ENCODE measurements at places on chromosomes 2 and 18.

DNA sequence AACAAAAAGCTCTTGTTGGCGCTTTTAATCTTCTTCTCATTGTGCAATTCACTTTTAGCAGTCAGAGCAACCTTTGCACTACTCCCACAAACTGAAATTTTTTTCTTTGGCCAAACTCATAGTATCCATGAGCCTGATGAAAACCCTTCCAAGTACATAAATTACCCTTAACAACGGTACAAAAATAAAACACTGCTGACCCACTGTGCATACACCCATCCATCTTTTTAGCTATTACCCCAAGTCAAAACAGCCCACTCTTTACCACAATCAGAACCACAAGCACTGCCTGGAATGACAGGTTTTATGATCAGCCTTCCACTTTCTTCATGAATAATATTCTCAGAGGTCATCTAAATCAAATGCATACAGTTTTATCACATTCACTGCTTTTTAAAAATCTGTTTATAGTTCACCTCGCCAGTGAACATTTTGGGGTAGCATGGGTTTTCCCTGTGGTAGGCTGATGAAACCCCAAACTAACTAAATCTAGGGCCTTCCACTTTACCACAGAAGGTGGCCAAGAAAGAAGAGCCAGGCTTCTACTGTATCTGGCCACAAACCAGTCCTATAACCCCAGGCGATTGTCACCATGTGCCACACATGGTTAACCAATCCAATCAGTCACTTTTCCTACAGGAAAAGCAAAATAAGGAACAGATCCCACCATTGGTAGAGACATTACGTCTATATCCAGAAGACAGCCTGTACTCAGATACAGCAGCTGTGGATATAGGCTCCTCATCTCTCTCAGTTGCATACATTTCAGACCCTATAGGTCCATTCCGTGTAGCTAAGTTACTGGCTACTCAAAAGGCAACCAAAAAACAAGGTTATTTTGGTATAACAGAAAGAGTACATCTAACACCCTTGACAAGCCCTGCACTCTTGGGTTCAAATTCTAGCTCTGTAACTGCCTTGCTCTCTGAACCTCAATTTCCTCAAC is 171.3 kb downstream of the THADA start:
- no peak for DNase-seq

- DNase-seq, result no peak
Measured at GRCh38 chr18:64929036-64929435, 780.1 kb upstream of the LINC00305 start.

GRCh38 chr18:61448316-61448715 is 115.1 kb downstream of the CDH20 start:
- no peak for DNase-seq

DNA sequence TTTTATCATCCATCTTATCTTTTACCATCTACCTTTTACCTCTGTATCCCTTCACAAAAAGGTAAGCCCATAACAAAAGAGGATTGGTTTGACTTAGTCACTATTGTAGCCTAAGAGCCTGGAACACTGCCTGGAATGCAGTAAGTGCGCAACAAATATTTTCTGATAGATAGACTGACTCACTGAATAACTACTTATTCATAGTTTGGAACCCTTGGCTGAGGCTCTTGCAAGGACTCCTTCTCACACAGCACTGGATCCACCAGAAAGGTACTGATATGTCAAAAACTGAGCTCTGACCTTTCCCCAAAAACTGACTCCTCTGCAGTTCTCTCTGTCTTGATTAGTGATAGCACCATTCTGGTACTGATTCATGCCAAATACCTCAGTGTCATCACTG is 426.7 kb downstream of the SETBP1 start:
- no peak for DNase-seq

DNA sequence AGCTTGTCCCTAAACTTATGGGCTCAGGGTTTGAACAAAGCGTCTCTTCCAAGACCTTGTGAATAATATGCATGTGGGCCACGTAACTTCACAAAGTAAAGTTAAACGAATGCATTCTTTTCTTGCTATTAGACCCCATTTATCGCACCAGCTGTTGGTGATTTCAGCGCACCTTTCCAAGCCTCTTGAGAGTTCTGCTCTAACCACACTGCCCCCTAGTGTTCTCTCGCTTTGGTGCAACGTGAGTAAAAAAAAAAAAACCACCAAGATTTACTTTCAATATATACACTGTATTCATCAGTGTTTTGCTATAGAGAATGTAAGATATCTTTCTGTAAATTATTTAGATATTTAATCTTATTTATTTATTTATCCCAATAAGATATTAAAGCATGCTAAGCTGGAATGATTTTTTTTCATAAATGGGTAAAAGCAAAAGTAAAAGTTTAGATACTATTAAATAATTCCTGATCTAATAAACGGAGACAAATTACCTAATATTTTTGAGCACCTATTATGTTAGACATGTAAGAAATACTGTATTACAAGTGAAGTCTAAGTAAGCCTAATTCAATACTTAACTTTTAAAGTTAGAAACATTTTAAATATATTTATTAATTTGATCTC is 459.5 kb downstream of the DLGAP1 start:
- peak; percentile 43 for DNase-seq

- DNase-seq, result no peak
Measured at GRCh38 chr18:14092625-14093306, 39.5 kb downstream of the ZNF519 start.
